CD4-positive, alpha-beta T cell treated with Interleukin-17A for 1 hour (primary cell): ENCODE measurements at places on chromosomes 7 and 10.
A peak's percentile ranks its signal among the peaks of the same experiment; 100 is the strongest.

GRCh38 chr10:113704637-113705343 lies 25.1 kb downstream of the CASP7 start:
- DNase-seq = peak; percentile 44

DNA sequence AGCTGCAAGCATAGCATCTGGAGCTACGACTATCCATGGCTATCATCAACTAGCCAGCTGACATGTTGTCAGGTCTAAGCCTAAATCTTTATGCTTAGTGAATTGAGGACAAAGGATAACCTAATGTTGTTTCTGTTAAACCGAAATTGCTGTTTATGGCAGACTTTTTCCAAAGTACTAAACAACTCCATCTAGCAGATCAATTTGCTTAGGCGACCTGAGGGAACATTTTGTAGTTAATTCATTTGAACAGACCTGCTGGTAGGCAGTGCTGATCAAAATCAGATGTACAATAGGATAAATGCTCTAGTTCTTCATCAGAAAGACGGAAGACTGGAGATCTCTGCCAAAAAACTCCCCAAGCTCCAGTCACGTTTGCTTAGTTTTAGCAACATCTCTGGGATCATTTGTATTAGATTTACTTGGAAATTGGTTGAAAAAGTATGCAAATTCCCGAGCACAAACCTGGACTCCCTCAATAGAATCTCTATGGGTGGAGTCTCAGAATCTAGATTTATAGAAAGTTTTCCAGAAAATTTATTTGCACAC lies 301.6 kb upstream of the NRP1 start:
- no peak for DNase-seq

- DNase-seq = no peak
These were observed 180.5 kb downstream of the PFKFB3 start for GRCh38 chr10:6383096-6383812.

GRCh38 chr10:97196223-97197029 lies 10.7 kb upstream of the SLIT1 start:
- peak; percentile 75 for DNase-seq

GRCh38 chr10:2620827-2621521 lies 446.4 kb upstream of the PFKP start:
- no peak for DNase-seq

- DNase-seq = no peak
These were observed 37.6 kb downstream of the FAM204A start for GRCh38 chr10:118304521-118304920.

GRCh38 chr7:113790025-113790424 lies 128.8 kb downstream of the PPP1R3A start:
- no peak for DNase-seq

DNA sequence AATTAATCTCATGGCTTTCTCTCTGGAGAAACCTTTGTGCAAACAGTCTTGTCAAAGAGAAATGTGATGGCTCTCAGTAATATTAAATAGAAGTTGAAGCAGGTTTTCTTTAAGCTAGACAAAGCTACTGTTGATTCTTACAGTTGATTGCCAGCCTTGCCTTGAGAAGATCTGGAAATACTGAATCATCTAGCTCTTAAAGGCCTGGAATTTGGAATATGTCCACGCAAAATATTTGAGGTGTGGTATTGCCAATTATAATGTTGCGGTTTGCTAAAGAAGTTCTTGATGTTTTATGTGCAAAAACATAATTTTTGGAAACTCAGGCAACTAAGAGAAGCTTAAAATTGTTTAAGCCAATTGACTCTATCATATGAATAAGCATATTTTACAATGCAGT lies 371.9 kb downstream of the PHF14 start:
- DNase-seq = no peak

- DNase-seq = no peak
These were observed 23.9 kb upstream of the AOC1 start for GRCh38 chr7:150828384-150828783.

DNA sequence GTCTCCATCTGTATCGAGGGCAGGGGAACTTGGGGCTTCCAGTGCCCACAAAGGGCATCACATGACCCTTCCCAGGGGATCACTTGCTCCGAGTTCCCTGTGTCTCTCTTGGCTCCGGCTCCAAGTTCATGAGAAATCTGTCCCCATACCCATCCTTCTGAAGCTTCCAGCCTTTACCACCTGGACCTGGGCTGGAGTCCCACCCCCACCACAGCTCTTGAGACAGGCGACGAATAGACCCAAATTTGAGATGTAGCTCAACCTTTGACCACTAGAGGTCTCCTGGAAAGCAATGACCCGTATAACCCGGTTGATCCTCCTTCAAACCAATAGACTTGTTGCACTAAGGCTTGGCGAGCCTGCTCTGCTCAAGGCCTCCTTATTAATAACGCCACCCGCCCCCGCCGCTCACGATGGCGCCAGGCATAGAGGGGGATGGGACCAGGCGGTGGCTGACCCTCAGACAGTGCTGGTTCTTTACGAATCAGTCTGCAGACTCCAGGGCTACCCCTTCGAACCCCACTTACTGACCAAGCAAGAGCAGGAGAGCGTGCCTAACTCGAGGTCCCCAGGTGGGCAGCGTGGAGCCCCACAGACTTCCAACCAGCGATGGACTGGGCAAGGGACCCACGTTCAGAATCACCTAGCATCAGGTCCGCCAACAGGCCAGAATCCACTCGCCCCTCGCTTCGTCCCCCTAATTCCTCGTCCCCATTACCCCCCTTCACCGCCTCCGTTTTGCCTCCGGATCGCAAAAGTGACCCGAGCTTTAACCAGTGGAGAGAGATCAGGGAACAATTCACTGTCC lies 4.4 kb upstream of the ARID5B start:
- peak; percentile 88 for DNase-seq

DNA sequence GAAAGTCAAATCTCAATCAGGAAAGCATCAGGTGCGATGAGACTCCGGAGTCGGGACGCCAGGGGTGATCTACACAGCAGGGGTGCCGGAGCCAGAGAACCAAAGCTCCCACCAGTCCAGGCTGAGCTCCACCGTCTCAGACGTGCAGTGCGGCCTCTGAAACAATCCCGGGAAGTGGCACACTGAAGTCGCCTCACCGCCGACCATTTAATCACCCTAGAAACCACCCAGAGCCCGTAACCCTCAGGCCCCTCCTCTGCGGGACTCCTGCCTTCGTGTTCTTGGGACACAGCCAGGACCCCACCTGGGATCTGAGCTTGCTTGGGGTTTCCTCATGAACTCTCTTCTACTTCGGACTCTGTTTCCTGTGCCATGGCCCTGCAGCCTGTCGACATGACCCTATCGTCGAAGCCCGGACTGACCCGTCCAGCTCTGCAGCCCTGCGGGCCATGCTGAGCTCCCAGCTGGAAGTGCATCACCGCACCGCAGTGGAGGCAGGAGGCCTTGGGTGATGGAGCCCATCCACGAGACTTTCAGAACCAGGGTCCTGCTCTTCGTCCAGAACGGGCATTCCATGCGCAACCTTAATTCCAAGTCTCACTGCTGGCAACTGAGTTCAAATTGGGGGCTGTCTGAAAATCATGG lies 266.4 kb downstream of the PTPRN2 start:
- DNase-seq = no peak

- no peak for DNase-seq
These were observed 37.6 kb upstream of the COL1A2 start for GRCh38 chr7:94357076-94357475.

GRCh38 chr10:34124522-34125035 lies 690.5 kb downstream of the PARD3 start:
- DNase-seq = no peak

DNA sequence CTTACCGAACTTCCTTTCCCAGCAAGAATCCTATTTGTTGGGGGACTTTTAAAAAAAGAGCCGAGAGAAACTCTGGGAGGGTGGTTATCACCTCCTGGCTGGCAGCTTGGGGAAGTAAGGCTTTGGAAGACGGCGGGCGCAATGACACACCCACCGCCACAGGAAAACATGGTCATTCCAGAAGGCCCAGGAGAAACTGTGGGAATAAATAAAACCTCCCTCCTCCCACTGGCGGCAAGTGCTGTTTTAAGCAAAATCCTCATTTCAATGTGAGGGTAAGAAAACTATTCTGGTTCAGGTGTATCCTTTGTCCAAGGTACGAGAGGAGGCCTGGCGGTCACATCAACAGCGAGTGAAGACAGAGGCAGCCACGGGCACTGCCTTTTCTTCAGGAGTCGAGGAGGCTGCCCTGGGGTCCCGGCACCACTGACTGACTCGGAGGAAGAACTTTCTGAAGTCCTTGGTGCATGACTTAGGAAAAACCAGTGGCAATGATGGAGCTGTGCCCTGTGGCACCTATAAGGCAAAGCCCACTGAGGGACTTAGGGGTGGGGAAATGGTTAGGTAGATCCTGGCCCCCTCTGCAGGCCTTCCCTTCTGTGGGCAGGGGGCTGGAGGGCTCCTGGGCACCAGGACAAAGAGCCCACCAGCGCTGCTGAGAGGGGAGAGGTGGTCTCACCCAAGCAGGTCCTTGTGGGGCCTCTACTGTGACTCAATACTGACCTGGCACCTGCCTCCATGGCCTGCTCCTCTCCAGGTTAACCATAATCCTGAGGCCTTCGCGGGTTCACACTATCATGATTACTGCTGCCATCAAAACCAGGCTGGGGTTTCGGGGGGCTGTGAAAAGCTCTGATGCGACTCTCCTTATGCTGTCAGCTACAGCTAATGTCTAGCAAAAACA lies 21.4 kb downstream of the DNAJB12 start:
- no peak for DNase-seq

DNA sequence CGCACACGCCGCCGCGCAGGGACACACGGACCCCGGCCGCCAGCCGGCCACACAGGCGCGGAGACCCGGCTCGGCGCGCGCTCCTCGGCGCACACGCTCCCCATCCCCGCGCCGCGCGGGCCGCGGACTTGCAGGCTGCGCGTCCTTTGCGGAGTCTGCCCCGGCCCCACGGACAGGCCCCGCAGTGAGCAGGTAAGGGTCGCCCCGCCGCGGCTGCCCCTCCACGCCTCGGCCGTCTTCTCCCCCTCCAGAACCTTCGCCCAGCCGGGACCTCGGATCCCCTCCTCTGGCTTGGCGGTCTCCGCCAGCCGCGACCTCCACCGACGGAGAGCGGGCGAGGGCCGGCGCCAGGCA lies 356 bp downstream of the ADCYAP1R1 start:
- no peak for DNase-seq

DNA sequence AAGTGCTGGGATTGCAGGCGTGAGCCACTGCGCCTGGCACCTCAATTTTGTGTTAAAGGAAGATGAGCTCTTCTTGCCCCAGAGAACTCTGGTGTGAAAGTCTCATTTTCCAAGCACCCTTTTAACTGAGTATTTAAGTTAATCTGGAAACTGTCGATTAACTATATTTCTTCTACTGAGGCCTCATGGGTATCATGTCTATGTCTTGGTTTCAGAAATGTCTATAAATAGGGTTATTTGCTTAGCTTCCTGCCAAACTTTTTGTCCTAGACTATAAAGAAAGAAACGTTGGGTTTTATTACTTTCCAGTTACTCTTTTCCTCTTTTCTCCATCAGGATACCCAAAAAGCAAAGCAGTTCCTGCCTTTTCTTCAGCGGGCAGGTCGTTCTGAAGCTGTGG lies 102.4 kb downstream of the LRRC4 start:
- no peak for DNase-seq

GRCh38 chr7:33807779-33808482 lies 97.4 kb upstream of the BMPER start:
- DNase-seq = no peak
